ENCODE measurements at places on chromosomes 16 and 17.

DNA sequence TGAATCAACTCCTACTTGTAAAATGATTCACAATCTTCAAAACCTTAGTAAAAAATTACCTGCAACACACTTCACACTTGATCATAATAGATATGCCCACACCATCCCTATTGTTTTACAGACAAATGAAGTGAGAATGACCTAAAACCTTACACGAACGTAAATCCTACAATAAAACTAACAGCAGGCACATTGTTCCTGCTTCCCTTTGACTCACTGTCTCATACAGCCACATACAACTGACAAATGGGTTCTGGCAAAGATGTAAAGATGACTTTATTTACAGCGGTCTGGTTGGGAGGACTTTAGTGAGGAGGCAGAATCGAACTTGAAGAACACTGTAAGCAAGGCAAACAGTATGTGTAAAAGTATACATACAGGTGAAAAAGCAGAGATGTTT is 188.7 kb downstream of the MYO1D start:
- no peak for DNase-seq

DNA sequence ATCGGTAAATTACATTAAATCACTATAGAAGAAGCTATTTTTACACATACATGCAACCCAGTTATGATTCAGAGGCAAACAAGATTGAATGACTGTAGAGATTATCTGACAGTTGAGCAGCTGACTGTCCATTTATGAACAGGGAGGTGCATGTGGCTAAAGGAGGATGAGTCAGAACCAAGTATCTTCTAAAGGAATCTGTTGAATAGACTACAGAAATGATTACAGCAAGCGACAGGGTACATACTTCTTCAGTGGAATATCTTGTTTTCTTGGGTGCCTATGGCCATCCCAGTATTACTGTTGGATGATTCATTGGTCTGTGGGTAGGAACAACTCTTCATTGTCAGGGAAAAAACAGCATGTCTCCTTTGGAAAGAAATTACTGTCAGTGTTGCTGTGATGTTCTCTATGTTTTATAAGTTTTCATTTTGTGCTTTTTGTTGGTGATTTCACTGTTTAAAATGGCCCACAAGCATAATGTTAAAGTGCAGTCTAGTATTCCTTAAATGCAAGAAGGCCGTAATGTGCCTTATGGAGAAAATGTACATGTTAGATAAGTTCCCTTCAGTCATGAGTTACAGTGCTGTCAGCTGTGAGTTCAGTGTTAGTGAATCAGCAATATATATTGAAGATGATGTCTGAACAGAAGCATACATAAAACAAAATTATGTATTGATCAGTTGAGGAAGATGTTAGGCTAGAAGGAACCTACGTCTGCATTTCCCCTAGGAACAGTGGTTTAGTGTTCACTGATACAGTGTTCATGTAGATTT is 27.0 kb downstream of the CBFB start:
- no peak for DNase-seq

DNA sequence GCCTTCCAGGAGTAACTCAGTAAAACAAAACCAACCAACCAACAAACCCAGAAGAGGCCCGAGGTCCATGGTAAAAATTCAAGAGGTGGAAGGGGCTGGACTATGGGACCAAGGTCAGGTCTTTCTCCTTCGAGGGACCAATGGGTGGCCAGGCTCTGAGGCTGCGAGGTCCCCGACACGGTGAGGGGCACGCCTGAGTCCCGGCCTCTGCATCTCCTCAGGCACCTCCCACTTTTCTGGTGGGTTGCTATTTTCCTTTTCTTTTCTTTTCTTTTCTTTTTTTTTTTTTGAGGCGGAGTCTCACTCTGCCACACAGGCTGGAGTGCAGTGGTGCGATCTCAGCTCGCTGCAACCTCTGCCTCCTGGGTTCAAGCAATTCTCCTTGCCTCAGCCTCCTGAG is 18.0 kb downstream of the CD7 start:
- no peak for DNase-seq

DNA sequence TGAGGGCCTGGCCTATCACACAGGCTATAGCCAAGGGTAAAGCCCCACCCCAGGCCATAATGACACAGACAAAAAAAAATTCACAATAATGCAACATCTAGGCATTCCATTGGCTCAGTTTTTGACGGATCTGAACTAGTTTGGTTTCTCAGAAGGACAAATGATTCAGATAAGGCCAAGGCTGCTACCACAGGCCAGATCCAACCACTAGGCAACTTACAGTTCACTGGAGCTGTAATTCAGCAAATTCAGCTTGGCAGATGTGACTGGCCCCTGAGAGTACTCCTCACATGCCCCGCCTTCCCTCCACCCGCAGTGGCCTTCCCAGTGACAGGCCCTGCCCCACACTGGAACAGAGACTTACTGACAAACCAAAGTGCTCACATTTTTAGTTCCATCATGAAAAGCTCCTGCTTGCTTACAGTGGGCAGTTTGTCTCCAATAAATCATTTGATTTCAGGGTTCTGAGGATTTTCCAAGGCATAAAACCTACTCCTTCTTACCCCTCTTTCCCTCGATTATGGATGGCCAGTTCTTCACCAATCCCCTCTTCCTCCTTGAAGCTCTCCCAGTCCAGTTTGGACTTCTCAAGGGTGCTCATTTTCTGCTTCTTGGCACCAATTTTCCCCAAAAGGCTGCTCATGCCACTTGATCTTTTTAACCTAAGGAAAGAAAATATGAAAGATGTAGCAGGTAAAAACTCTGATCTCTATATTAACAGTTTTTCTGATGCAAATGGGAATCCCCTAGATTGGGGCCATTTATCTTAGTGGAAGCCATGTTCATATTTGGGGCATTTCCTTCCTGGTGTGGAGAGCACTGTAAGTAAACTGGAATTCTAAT is 53.3 kb upstream of the BCAR1 start:
- no peak for DNase-seq

DNA sequence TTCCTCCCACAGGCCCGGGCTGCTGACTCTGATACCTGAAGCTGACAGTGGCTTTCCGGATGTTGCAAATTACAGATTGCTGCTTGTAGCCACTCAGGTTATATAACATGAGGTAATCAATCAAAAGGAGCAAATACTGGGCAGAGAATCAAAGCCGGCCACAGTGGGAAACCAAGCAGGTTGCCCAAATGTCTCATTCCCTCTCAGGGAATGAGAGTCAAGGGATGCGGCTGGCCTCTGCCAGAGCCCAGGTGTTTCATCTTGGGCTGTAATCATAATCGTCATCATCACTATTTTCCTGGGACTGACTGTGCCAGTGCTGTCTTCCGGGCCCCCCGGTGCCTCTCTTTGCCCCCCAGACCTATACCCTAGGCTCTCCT is 292.4 kb upstream of the FOXF1 start:
- no peak for DNase-seq

- DNase-seq, result peak; percentile 87
Observed at GRCh38 chr17:81419319-81419885, 24.1 kb downstream of the BAHCC1 start.

DNA sequence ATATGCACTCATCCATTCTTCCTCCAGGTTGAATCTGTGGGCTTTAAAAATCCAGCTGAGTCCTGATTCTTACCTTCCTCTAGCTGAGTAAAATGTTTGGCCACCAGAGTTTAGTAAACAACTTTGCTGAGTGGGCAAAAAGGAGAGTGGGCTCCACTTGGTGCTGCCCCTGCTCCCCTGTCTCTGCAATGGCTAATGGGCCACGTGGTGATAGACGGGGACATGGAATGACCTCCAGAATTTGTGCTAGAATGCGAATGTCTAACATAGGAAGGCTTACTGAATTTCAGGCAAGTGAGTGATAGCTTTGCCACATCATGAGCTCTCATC is 137.3 kb upstream of the CES5A start:
- DNase-seq, result no peak

GRCh38 chr16:87367529-87367928 is 16.0 kb downstream of the FBXO31 start:
- DNase-seq, result no peak

DNA sequence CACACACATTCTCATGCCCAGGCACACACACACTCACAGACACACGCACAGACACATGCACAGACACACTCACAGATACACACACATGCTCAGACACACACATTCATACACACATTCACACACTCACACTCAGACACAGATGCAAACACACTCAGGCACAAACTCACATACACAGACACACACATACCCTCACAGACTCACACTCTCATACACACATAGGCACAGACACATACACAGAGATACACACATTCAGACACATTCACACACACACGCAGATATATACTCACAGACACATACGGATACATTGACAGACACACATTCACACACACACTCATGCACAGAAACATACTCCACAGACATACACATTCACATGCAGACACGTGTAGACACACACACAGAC is 89.6 kb downstream of the RBFOX3 start:
- no peak for DNase-seq

GRCh38 chr16:31477220-31478216 is 5.4 kb upstream of the SLC5A2 start:
- peak; percentile 90 for DNase-seq

DNA sequence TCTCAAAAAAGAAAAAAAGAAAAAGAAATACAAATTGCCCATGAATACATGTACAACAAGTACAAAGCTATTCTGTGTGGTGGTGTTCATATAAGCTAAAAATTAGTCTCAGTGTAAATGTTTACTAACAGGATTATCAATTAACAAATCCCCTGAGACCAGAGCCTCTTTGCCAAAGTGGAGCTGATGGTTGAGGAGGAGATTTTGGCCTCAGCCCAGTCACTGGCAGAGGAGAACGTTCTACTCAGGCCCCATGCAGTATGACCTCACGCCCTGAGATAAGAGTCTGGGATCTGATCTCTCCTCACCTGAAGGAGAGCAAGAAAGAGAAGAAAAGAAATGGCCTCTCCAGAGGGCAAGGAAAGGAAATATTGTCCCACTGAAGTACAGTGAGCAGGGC is 35.5 kb upstream of the NOL11 start:
- DNase-seq, result no peak

- no peak for DNase-seq
Observed at GRCh38 chr16:89973235-89973634, 24.7 kb downstream of the DEF8 start.

DNA sequence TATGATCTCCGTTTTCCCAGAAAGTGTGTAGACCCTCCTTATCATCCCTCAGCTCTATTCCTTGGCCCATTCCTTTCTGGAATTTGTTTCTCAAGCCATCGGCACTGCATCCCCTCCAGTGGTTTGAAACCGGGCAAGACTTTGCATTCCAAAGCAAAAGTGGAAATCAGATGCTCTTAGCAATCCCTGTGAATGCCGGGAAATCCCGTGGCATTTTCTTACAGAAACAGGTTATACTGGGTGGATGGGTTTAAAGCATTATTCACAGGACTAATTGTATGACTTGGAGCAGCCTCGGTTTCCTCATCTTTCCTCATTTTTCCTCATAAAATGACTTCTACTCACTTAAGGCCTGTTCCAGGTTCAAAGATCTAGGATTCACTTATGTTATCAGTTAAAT is 52.0 kb downstream of the MAP2K6 start:
- no peak for DNase-seq

DNA sequence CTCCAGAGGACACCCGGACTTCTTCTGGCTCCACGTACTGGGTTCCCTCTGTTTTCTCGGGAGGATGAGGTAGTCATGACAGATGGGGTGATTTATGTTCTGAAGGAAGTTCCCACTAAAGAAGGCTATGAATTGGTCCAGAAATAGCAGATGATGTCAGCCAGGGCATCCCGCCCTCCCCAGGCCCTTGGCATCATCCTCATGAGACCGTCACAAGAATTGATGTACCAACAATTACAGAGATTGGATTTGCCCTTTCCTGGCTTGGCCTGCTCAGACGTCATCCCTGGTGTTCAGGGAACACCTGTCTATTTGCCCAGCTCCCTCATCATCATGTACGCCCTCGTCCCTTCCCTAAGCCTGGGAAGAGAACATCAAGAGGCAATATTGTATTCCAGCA is 102.8 kb upstream of the CCL1 start:
- no peak for DNase-seq

DNA sequence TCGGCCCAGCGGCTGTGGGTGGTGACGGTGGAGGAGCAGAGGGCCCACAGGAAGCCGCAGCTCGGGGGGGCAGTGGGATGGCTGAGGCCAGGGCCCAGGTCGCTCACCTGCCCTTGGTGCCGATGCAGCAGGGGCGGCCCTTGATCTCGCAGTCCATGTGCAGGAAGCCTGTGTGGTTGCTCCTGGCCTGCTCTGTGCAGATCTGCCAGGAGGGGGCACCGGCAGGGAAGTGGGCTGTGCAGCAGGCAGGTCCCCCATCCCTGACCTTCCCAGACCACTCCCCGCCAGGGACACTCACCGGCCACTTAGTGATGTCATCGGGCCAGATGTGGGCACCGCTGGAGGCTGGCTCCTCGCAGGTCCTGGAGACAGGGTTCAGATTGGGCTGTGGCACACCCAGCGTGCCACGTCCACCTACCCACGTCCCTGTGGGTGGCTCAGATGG is 6.2 kb downstream of the AANAT start:
- DNase-seq, result no peak

DNA sequence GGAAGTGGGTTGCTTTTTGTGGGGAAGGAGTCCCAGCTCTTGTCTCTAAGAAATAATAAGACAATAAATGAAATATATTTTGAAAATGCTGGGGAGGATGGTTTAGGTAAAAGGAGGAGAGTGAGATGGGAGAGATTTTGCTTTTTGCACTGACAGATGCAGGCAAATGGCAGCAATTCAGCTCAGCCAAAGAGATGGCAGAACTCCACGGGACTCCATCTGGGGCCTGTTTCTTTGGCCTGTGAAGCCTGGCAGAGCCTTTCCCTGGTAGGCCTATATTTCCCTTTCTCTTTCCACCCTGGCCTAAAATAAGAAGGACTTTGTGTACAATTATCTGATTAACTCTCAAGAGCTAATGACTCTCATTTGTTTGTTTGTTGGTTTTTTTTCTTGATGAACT is 1525.1 kb downstream of the CDH11 start:
- no peak for DNase-seq

DNA sequence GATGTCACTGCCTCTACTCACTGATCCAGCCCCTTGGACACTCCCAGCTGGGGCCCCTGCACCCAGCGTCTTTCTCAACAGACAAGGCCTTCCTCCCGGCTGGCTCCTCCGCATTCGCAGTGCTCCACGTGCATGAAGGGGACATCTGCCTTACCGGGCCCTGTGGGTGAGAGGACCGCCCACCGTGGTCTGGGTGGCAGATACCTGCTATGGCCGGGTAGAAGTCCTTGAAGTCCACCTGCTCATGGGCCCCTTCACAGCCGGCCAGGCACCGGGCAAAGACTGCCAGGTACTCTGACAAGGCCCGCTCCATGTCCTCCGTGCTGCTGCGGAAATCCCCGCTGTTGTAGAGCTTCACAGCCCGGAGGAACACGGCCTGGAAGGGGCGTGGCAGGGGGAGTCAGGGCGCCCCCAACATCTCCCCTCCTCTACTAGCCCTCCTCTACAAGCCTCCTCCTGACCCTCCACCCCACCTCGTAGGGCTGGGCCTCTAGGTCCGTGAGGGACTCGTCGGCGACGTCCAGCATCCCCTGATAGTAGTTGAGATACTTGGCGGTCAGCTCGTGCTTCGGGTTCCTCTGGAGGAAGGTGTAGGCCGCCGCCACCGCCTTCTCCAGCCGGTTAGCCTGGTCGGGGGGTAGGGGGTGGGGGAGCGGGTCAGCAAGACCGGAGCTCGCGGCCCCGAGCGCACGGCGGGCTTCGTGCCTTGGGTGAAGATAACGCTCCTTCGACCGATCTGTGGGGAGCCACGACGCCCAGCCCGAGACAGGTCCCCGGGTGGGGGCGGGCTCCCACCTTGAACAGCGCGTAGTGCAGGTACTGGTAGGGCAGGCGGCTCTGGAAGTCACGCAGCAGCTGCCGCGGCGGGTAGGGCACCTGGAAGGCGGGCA is 845 bp downstream of the P3H4 start:
- peak; percentile 58 for DNase-seq

- DNase-seq, result no peak
Observed at GRCh38 chr16:68469796-68470460, 21.6 kb upstream of the SMPD3 start.

All from lower lobe of right lung (tissue), 2 donors.